ENCODE measurements at places on chromosomes 6 and 20. TPM values are rescaled to one million over a fixed set of nuclear protein-coding genes. Genes with fewer than 3 reads are reported as not detected.
A peak's percentile ranks its signal among the peaks of the same experiment; 100 is the strongest.

- DNase-seq = no peak
Measured at GRCh38 chr6:158661156-158661685, 11.4 kb downstream of the SYTL3 start.

GRCh38 chr6:157236040-157236725, 87.1 kb downstream of the TMEM242 start:
- DNase-seq = peak; percentile 58

- DNase-seq = no peak
Measured at GRCh38 chr20:44494266-44494665, 18.6 kb downstream of the TTPAL start.

- DNase-seq = peak; percentile 80
Measured at GRCh38 chr6:27871924-27872638, 40.1 kb downstream of the OR2B2 start.

GRCh38 chr6:25984265-25984664, 21.7 kb downstream of the TRIM38 start:
- no peak for DNase-seq

DNA sequence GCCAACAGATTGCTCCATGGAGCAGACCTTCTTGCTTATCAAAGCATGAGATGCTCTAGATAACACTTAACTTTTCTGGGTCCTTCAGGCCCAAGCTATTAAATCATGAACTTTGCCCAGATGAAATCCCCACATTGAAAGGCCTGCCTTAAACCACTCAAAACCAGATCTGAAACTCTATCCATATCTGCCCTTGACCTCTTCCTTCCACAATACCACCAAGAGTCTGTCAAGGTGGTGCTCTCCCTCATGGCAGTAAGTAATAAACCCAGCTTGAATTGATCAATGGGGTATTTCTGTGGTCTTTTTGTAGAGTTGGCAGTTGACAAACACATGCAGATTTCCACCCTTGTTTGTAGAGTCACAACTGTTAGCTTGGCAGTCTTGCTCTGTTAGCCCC, 135.5 kb downstream of the ISM1 start:
- DNase-seq = no peak

Gene OOEP
- 1.4 TPM for total RNA-seq
